Progenitor cell of endocrine pancreas (in vitro differentiated cells): ENCODE measurements at places on chromosomes 2 and 18.

GRCh38 chr18:32460171-32460731, 10.4 kb downstream of the GAREM1 start:
- no peak for DNase-seq

DNA sequence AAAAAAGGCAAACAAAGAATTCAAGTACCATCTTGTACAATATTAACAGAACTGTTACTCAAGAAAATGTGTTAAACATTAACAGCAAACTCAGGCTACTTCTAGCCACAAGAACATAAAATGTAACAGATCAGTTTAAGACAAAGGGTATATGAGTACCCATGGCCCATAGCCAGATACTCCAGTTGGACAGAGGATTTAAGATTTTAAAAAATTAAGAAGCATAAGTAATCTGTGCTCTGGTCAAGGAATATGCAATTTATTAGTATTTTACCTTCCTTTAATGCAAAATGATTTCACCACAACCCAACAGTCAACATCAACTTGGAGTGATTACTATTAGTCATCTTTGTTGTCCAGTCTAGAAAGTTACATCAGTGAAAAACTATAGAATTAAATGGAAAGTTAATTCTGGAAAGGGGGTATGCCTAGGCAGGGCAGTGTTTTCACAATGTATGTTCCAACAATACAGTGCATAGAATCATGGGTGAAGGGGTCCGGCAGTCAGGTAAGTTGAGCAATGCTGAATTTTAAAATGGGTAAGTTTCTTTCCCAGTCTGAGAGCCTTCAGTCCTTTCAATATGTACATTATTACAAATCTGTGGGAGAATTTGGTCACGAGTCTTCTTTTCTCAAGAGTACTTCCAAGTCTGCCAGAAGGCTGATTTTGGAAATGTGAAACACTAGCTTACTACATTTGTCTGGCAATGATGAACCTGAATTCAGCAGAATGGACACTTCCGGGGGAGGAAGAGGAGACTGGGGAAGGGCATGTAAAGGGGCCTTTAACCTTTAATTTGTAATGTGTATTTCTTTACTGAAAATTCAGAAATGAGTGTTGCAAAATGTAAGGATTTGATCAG, 34.5 kb downstream of the SFT2D3 start:
- no peak for DNase-seq

DNA sequence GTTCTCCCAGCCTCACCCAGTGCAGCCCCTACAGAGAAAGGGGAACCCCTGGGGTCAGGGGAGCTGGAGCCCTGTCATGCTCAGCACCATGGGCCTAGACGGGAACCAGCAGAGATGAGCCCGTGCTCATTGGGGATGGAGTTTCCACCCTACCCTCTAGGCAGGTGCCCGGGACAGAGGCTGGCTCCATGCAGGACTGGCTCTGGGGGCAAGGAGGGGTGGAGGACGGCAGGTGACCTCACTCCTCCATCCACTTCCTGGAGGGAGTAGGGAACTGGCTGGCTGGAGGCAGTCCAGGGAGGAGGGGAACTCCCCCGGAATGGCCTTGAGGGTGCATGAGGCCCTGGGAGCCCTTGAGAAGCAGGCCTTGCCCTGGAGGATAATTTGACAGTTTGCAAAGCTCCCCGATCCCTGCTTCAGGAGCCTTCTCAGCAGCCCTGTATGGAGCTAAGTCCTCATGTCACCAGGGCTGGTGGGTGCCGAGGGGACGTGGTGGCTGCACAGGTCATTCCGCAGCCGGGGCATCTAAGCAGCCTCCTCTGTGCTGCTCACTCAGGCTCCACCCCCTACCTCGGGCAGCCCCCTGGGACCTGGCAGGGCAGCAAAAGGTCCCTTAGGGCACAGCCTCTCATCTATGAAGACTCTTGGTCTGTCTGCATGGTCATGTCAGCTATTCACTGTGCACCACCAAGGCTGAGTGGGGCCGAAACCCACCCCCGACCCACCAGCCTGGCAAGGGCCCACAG, 2.1 kb downstream of the NEURL3 start:
- DNase-seq: no peak

DNA sequence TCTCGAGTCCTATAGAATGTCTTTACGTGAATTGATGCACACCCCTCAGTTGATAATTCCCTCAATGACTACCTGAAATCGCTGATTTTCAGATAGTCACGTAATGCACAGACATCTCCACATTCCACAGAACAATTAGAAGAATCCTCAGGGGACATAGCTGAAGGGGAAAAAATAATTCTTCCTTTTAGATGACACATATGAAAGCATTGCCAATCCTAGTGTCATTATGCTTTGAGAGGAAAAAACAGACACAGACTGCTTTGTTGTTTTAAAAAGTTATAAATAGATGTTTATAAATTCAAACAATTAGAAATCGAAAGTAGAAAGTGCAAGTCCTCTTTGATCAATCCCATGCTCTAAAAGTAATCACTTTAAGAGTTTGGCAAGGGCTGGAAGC, 100.6 kb upstream of the FN1 start:
- no peak for DNase-seq

DNA sequence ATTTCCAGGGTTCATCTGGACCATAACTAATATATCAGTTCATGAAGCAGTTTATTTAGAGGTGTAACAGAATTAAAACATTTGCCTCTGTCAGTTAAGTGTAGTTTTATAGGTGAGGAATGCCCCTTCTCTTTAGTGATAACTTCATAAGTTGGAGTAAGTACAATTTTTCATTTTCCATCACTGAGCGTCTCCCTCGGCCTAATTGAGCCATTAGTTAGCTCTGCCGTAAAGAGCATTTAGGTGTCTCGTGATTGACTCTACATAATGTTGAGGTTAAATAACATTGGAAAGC, 88.4 kb downstream of the UGGT1 start:
- DNase-seq: no peak

GRCh38 chr18:74951165-74951760, 257.7 kb downstream of the PTGR3 start:
- DNase-seq: no peak

DNA sequence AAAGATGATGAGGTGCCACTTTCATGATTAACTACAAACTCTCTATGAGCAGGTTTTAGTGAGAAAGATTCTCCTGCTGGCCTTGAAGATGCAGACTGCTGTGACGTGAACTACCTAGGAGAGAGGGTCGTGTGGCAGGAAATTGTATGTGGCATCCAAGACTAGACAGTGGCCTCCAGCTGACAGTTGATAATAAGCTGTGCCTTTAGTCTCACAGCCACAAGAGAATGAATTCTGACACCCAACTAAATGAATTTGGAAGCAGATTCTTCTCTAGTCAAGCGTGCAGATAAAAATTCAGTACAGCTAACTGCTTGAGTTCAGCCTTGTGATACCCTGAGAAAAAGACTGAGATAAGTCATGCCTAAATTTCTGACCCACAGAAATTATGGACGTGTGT, 169.0 kb upstream of the COL3A1 start:
- no peak for DNase-seq

DNA sequence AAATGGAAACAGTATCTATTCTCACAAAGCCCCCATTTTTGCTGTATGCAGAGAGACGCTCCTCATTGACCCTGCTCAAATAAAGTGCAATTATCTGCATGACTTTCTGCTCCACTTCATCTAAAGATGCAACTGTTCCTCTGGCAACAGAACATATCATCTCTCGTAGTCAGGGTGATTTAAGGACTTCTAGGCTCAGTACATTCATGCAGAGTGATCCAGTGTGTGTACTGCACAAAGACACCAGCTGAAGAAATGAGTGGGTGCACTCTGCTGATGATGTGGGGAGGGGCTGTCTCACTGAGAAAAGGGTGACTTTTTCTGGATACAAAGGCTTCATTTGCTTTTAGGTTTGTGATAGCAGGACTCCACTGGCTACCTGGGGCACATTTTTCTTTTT, 355.2 kb downstream of the GALNT13 start:
- DNase-seq: no peak

DNA sequence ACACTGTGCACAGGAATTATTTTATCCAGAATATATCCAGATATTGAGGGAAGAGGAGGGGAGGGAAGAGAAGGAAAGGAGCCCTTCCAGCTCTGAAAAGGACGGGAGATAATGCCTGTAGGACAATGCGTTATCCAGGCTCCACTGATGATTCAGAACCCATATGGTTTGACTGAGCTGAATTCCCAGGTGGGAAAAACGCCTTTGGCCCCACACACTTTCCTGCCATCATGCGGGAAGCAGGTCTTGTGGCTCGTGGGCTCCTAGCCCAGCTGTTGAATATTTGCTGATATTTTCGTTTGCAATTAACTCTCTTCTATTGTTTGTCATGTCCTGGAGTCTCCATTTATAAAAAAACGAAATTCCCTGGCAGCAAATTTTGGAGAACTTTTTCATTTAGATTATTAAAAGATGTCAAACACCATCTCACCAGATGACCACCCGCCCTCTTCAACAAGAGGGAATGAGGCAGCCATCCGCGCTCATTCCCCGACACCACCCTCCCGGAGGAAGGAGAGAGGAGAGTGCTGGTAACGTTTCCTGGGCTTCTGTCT, 8.9 kb downstream of the COL6A3 start:
- no peak for DNase-seq

- no peak for DNase-seq
These were observed 1.8 kb downstream of the B3GNT7 start for GRCh38 chr2:231397011-231397927.

- no peak for DNase-seq
These were observed 217.8 kb downstream of the BCL11A start for GRCh38 chr2:60335533-60336237.

DNA sequence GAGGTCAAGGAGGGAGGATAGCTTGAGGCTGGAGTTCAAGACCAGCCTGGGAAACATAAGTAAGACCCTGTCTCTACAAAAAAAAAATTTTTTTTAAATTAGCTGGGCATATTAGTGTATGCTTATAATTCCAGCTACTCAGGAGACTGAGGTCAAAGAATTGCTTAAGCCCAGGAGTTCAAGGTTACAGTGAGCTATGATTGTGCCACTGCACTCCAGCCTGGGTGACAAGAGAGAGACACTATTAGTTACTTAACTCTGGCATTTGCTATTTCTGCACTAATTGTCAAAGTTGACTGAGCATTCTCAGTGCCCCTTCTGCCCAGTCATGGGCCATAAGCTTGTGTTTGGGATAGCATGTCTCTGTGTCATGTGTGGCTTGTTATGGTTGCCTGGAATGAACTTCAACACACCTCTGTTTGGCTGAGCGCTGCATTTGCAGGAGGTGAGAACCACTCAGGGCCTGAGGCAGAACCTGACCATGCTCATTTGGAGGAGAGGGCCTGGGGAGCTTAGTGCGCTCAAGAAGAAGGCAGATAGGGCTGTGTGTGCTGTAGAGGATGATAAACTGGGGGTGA, 77.7 kb downstream of the SH3RF3 start:
- DNase-seq: no peak

DNA sequence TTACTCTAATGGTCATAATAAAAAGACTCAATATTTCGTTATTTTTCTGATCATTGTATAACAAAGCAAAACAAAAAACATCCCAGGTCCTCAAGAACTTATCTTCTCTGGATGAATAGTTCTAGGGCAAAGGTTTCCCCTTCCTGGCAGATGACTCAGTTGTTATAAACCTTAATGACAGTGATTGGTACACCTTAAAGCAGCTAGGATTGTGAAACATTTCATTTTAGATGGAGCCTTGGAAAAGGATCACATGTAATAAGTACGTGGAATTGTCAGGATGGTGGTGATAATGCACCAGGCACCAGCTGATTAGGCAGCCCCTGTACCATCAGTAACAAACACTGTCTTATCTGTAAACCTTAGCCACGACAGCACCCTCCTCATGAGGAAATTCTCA, 47.2 kb downstream of the MEP1B start:
- DNase-seq: no peak

DNA sequence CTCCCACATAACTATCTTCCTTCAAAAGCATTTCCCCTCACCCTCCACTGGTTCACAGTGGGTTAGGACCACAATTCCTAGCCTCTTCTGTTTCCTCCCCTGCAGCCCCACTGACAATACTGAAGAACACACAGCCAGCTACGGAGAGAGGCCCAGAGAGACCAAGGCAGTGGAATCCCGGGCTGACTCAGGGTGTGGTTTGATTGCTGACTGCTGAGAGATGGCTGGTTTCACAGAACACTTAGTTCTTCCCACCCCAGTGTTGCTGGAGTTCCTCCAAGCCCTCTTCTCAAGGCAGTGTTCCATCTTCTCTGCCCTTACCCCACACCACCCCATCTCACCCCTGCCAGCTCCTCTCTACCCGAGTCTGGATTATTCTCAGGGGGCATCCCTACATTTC, 43.3 kb upstream of the ZFP36L2 start:
- DNase-seq: no peak

GRCh38 chr18:7388741-7389140, 157.9 kb downstream of the LRRC30 start:
- DNase-seq: no peak

- no peak for DNase-seq
These were observed 5.8 kb downstream of the SMIM21 start for GRCh38 chr18:75421656-75422055.
